ENCODE measurements at places on chromosomes 12 and 14. TPM values are rescaled to one million over a fixed set of nuclear protein-coding genes. Genes with fewer than 3 reads are reported as not detected.

The PKP2 gene
- 3.8 TPM for total RNA-seq

The PIANP gene
- 0.80 TPM for total RNA-seq

- H3K27me3 ChIP-seq = peaks cover 25% of the 10 kb centered on the region
- H3K4me3 ChIP-seq = no peak overlapping the region
- no peak overlapping the region for H3K27ac ChIP-seq
- DNase-seq = no peak
- H3K36me3 ChIP-seq = no peaks in the 10 kb centered on the region
These were observed 98.1 kb upstream of the GRIP1 start for GRCh38 chr12:66776974-66777373.

DNA sequence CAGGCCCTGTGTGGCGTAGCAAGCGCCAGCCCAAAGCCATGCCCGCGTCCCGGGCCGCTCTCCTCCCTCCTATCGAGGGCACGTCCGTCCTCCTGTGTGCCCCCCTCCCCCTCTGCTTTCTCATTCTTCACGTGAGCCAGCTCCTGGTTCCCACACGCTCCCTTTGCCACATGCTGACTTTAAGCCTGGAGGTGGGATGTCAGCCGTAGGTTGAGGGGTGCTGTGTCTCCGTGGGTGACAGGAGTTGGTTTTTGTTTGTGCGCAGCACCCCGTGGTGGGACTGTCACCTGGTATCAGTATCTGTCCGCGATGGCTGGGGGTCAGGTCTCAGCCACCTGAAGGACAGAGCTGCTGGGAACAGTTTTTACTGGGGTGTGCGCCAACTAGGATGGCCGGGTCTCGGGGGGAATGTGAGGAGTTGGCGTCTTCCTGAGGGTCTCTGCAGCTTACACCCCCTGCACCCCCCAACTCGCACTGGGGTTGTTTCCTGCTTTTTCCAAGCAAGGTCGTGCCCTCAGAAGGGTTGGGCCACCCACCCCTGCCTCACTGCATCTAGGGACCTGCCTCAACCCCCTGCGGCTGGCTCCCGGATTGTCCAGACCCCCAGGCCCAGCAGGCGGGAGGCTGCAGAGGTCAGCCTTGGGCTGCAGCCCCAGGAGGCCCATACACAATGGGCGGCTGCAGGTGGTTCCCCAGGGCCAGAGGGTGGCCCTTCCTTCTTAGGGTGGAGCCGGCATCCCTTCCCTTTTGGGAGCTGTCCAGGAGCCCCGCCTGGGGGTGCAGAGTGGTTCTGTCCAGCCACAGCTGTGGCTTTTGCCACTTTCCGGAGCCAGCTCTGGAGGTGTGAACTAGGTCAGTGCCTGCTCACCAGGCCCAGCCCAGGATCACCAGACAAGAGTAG lies 7.3 kb downstream of the ULK1 start:
- DNase-seq = no peak
- peak overlapping the region; percentile 30 for H3K27ac ChIP-seq
- H3K4me3 ChIP-seq = no peak overlapping the region
- no peaks in the 10 kb centered on the region for H3K4me1 ChIP-seq
- H3K27me3 ChIP-seq = no peaks in the 10 kb centered on the region
- peaks cover 4% of the 10 kb centered on the region for H3K36me3 ChIP-seq
